ENCODE measurements at places on chromosomes 5 and 9.

- DNase-seq: no peak
Observed at GRCh38 chr5:107331882-107332281, 338.9 kb downstream of the EFNA5 start.

GRCh38 chr5:29794141-29794787, 1399.2 kb upstream of the CDH6 start:
- DNase-seq: no peak

DNA sequence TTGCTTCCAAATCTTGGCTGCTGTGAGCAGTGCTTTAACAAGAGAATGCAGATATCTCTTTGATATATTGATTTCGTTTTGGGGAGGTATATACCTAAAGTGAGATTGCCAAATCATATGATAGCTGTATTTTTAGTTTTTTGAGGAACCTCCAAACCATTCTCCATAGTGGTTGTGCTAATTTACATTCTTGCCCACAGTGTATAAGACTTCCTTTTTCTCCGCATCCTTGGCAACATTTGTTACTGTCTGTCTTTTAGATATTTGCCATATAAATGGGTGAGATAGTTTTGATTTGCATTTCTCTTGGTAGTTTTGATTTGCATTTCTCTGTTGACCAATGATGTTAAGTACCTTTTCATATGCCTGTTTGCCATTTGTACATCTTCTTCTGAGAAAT, 10.0 kb upstream of the PLK2 start:
- no peak for DNase-seq

DNA sequence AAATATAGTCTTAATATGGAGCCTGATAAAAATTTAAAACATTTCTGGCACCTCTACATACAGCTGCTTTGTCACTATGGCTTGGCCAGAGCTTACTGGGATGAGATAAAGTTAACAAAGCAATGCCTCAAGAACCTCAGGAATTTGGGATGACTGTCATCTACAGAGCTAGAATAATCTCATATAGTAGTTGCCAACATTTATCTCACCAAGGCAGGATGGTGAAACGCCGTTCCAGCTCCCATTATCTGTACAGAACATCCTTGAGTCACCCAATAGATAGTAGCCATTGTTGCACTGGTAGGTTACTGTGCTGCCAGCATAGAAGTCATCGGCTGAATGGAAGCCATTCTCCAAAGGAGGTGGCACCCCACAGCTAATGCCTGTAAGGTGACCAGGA, 94.6 kb upstream of the TXNDC8 start:
- DNase-seq: no peak

All from posterior cingulate gyrus (tissue), 11 donors.